ENCODE measurements at places on chromosomes 5 and 9.

DNA sequence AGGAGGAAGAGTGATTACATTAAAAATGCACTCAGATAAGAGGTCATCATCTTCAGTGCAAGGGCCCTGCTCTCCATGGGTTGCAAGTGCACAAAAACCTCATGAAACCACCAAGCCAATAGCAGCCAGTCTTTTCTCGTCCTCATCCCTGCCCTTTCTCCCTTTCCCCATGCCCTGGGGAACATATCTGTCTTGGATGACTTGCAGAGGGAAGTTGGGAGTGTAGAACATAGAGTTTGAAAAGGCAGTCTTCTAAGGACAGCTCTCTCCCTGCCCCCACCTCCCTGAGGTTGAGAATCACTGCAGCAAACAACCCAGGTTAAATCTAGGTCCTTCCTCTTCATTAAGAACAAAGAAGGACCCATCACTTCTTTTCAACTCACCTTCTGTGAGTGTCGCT lies 22.0 kb downstream of the DDX31 start:
- no peak for DNase-seq

GRCh38 chr5:87853541-87853940 lies 415.1 kb downstream of the TMEM161B start:
- DNase-seq: no peak

DNA sequence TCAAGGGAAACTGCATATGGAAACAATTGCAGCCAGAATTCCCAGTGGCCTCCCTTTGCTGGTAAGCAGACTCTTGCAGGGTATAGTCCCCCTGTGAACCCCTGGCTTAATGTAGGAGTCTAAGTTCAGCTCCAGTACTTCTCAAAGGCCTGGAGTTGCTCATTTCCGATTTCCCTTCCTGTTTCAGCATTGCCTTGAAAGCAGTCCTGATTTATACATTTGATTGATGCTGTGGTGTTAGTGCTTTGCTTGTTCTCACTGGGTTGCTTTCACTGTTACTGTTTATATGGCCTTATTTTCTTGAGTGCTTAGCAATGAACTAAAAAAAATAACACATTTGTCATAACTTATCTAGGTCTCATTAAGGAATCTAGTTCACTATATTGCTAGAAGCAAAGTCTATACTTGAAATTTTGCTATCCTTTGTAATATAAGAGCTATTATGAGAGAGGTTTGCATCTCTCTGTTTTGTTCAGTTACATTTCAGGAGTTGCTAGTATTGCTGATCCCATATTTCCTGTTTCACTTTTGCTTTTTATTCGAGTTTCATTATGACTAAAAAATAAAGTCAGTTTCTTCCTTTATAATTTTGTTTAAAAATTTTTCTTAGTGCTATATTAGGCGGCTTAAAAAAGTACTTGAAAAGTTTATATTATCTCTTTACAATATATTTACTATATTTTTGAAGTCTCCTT lies 122.4 kb upstream of the NMUR2 start:
- DNase-seq: no peak

GRCh38 chr9:120850315-120850714 lies 7.6 kb upstream of the PSMD5 start:
- no peak for DNase-seq

GRCh38 chr5:115246361-115246991 lies 16.2 kb downstream of the PGGT1B start:
- DNase-seq: no peak

- DNase-seq: no peak
Observed at GRCh38 chr9:35689542-35690293, at the start of gene TPM2. Gene TPM2, minus strand, starts transcription at chr9:35689925. Its CDS starts 108 bp downstream, at chr9:35689817.

- no peak for DNase-seq
Observed at GRCh38 chr5:166535641-166536040, 1755.8 kb upstream of the WWC1 start.

- no peak for DNase-seq
Observed at GRCh38 chr5:154209591-154210081, 19.1 kb downstream of the GALNT10 start.

- DNase-seq: no peak
Observed at GRCh38 chr5:71923755-71924154, 183.5 kb upstream of the MAP1B start.

- DNase-seq: no peak
Observed at GRCh38 chr9:93501406-93501805, 48.0 kb upstream of the FAM120AOS start.

DNA sequence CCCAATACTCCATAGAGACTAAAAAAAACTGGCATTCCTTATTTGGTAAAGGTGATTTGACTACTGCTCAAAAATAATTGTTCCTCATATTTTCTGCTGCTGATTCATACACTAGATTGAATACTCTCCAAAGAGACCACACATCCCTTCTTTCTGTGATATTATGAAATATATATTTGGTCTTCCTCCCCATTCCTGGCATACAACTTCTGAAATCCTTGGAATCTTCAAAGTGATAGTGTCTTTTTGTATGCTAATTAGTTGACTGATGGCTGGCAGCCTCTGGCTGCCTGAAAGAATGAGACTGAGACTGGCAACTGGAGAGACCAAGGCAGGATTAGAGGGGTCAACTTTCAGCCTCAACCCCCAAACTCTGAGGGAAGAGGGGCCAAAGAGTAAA lies 348.0 kb upstream of the RFX3 start:
- DNase-seq: no peak

DNA sequence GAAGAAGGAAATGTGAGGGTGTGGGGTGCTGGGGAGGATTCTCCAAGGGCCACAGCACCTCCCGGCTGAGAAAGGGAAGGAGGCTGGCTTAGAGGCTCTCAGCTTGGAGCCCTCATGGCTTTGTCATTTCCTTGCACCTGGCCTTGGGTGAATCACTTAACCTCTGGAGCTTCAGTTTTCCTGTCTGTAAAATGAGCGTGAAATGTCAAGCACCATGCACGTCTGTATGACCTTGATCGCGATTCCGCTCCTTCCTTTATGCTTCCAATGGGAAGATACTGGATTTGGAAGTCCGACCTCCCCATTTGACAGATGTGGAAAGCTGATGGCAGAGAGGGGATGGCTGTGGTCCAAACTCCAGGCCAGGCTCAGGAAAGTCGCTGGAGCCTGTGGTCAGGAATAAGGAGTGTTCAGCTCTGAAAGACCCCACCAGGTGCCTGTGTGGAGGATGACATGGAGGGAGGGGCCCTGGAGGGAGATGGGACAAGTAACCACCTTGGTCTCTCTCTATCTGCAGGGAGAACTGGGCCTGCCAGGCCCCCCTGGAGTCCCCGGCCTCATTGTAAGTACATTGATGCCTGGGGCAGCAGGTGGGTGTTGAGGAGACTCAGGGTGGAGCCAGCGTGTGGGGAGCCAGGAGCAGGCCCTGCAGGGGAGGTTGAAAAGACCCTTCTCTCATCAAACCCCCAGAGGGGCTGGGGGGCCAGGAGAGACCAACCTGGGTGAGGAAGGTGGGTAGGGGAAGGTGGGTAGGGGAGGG lies 66.5 kb downstream of the COL27A1 start:
- DNase-seq: no peak

GRCh38 chr9:135950135-135950682 lies 11.0 kb downstream of the UBAC1 start:
- no peak for DNase-seq

DNA sequence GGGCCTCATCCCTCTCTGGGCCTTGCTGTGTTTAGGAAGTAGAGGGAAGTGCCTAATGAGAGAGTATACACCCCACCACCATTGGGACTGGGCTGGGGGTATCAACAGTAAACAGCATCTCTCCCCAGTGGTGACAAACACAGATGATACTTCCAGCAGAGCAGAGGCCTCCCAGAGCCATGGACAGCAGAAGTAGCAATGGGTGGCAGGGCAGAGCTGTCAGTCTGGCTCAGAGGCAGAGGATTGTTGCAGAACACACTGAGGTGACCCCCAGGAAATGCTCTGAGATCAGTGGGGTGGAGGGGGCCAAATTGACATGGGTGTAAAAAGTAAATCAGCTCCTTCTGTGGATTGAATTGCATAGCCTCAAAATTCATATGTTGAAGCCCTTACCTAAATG lies 12.1 kb upstream of the P4HA2 start:
- no peak for DNase-seq

DNA sequence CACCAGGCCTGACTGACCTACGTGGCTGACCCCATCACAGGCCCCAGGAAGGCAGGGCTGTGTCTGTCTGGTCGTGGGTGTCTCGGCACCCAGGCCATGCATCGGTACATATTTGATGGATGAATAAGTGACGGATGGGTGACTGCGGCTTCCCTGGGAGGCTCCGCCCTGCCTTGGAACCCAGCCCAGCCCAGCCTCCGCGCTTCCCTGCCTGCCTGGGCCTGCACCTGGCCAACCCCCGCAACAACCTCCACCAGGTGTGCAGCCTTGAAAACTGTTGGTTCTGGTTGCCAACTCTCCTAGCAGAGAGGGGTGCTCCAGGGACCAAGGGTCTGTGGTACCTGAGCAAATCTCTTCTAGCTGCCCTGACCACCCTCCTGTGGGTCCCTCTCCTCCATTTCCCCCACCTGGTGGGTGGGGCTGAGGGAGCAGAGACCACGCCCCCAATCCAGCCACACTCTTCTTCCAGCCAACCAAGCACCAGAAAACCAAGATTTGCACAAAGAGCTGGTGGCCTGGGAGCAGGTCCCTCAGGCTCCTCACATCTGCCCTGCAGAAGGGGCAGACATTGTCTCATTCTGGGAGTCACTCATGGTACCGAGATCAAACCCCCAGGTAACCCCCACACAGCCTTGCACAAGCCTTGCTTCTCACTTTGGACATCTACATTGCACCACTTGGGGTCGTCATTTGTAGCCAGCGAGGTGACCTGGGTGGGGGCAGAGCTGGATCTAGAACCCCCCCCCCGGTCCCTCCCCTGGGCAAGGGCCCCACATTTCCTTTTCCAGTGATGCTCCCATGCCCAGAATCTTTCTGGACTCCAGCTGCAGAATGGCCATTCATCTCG lies 100.6 kb upstream of the IER5L start:
- no peak for DNase-seq

DNA sequence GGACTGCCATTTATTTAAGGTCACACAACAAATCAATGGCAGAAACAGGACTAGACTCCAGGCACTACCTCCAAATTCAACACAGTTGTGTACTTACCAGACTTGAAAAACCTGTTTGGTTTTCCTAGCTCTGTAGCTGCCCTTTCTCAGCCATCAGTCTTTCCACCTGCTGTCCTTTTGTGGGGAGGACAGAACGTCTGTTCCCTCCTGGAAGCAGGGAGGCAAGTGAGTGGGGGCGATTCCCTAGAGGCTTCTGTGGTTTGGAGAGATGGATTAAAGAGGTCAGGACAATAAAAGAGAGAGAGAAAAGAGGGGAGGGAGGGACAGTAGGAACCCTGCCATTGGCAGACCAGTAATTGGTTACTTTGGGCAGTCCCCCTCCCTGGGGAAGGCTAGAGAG lies 14.7 kb downstream of the ASTN2 start:
- DNase-seq: no peak

DNA sequence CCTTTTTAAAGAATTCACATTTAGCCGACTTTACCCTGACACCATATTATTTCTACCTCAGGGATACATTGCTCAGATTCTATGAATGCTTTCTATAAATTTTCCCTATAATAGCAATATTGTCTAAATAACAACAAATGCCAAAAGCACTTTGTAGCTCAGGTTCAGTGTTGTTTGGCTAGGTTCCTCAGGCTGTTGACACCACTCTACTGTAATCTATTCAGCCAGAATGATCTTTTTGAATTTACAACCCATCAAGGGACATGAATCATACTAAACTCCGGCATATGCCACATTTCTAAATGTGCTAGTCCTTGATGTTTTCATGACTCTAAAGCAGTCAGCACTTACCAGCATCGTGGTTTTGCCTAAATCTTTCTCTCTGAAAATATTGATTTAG lies 641.5 kb upstream of the CDH10 start:
- DNase-seq: no peak

DNA sequence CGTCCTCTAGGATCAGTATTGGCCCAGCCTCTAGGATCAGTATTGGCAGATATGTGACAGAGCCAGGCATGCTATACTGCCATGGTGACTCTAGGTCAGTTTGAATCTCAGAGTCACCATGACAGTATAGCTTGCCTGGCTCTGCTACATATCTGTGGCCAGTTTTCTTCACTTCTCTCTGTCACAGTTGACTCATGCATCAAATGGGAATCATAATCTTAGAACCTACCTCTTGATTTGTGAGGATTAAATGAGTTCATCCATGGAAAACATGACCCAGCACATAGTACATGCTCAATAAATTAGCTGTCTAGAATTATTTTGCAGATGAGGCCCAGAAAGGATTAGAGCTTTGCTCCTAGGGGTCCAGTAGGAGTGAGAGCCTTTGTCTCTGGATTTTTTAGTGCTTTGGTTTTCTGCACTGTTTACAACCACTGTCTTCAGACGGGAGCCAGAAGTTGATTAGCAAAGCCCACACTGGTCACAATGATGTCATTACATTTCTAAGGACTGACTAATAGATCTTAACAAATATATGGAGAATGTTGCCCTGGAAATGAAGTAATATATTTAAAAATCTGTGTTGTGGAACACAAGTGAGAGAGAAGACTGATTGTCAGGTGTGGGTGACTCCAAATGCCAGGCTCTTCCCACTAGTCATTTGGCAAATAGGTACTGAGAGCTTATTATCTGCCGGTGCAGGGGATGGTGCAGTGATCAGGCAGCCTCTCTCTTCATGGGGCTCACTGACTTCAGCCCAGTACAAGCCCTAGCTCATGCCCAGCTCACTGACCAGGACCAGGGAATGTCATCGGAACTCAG lies 76.0 kb downstream of the COL15A1 start:
- DNase-seq: no peak

GRCh38 chr5:149229298-149229937 lies 42.2 kb upstream of the AFAP1L1 start:
- DNase-seq: no peak

DNA sequence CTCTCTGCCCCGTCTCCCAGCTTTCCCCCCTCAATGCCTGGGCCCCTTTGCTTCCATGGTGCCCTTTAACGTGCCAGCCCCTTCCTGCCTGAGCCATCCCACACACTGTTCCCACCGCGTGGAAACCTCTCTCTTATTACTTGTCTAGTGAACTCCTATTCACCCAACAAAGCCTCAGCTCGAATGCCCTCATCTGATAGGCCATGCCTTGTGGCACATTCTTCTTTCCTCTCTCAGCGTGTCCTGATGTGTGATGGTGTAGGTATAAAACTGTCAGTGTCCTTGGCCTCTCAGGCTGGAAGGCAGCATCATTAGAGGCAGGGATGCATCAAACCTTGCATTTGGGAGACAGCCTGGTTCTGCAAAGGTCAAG lies 152.3 kb downstream of the OLFM1 start:
- no peak for DNase-seq

Measured in activated CD4-positive, alpha-beta T cell treated with anti-CD3 and anti-CD28 coated beads for 1 hour (primary cell).